ENCODE measurements at places on chromosomes 11 and 22. TPM values are rescaled to one million over a fixed set of nuclear protein-coding genes. Genes with fewer than 3 reads are reported as not detected.

The OR52N4 gene
- total RNA-seq, result not detected

The OR51E2 gene
- not detected for total RNA-seq

The PKP3 gene
- 154 TPM for total RNA-seq

The IL18 gene
- 121 TPM for total RNA-seq

The OR10D3 gene
- total RNA-seq, result not detected

The ROBO4 gene
- not detected for total RNA-seq

The SLC25A18 gene
- 0.28 TPM for total RNA-seq

The EFCAB6 gene
- 2.2 TPM for total RNA-seq

The MRPL23 gene
- 109 TPM for total RNA-seq

- DNase-seq, result no peak
Observed at GRCh38 chr11:18697576-18697975, 1.0 kb upstream of the TMEM86A start.

GRCh38 chr22:42462016-42462415 is 29.8 kb upstream of the NFAM1 start:
- DNase-seq, result no peak

DNA sequence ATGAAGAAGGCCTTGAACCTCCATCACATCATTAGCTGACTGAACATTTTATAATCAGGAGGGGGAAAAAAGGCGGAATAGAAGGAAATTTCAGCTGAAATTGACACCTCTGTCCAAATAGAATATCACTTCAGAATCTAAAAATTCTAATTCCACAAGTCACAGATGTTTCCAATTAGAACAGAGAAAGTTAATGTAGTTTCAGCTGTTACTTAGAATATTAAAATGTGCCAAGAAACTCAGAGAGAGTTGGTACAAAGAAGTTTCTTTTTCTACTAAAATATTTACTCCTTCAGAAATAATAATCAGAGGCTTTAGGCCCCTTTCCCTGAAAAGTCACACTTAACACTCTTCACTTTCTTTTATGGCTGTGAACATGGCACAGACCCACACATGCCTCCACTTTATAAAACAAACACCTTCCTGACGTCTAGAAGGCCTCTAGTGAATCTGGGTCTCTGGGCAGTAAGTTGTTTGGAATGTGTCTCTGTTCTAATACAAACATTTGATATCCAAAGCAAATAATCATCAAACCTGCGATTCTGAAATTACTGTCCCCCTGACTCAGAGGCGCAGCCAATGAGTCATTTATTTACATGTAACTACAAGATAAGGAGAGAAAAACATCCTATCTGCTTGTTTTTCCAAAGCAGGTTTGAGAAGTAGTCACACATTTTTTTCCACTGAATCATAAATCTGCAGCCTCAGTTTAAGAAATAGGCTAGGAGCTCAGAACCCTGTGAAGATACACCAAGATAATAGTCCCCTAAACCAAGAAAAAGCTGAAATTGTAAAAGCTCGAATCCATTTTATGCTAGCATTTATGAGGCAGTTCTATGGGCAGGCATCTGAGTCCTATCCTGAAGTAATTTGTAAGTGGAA is 148.4 kb downstream of the ME3 start:
- DNase-seq, result peak; percentile 29

DNA sequence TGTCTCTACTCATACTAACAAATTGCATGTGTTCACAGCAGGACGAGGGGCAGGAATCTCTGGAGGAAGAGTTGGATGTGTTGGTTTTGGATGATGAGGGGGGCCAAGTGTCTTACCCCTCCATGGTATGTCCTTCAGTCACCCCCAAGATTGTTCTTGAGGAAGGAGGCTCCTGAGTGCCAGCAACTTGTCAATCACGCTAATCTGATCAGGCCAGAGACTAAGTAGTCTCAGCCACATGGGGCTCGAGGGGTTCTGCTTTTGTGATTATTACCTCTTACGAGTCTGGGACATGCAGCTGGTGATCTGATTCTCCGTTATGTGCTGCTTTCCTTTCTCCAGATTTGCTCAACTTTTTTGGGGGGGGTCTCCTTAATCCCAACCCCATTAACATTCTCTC is 54.3 kb downstream of the CTNND1 start:
- DNase-seq, result no peak

DNA sequence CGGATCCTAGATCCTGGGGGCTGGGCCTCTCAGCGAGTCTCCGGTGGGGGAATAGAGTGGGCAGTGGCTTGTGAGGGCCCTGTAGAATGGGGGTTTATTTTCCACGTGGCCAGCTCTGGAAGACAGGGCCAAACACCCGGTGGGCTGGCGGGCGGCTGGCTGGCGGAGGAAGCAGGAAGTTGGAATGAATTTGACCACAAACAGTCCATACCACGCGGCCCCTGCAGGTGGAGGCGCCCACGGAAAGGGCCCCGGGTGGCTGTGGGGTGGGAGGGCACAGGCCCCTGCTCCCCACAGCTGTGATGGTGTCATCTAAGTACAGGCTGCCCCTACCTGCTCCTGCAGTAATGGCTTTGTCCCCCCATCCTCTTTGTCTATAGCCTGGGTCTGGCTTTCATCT is 15.1 kb downstream of the MCAT start:
- peak; percentile 44 for DNase-seq

GRCh38 chr22:37235897-37236607 is 8.0 kb downstream of the RAC2 start:
- DNase-seq, result no peak

DNA sequence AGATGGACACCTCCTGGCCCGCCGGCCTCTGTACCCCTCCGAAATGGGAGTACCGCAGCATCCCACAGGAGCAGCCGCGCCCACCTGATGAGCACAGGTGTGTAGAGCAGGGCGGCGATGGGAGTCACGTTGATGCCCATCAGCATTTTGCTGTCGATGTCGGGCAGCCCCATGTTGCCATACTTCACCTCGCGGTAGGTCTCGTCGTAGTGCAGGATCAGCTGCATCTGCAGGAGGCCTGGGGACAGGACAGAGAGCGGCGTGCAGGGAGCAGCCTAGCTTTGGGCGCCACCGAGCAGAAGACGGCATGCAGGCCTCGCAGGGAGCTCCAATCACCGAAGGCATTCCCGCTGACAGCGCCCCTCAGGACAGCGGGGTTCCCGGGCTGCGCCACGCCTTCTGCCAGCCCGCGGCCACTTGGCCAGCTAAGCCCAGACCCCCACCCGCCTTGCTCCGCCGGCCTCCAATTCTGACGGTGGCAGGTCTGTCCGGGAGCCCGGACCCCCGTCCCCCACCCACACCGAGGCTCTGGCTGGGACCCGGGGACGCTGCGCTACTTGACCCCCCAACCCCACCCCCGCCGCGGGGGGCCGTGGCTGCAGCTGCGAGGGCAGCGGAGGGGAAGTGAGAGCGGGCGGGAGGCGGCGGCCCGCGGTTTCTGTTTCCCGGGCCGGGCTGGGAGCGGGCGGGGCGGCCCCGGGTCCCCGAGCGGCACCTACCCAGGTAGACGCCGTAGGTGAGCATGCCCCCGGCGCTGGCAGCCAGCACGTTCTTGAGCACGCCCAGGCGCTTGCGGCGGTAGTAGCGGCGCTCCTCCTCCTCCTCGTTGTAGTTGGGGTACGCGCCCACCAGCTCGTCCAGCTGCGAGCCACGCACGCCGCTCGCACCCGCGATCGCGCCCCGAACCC is 705 bp downstream of the UNC93B1 start:
- DNase-seq, result peak; percentile 60

DNA sequence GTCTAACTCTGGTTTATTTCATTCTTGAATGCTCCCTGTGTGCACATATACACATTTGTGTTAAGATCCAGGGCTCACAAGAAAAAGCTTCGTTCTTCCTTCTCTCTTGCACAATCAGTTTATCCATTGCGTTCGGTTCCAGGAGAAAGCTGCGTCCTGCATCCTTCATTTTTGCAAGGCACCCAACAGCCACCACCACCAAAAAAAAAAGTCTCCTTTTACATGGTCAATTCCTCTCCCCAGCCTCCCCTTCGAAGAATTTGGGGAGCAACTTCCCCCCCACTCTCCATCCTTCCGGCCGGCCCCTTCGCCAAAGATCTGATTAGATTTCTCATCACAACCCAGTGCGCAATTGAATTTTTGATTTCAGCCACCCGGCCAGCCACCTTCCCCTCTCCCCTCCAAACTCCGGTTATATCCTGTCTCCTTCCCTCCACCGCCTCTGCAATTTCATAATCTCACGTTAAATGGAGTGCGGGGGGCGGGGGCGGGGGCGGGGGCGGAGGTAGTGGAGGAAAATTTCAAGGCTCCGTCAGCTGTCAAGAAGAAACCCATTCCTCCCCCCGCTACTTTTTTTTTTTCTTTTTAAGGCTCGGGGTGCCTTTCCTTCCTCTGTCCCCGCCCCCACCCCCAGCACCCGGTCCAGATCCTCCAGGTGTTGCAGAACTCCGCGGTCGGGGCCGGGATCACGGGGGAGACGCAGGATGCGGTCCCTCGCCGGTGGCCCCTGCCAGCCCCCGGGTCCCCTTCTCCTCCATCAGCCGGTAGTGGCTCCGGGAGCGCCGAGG is 1166.5 kb downstream of the LRRC4C start:
- DNase-seq, result no peak

DNA sequence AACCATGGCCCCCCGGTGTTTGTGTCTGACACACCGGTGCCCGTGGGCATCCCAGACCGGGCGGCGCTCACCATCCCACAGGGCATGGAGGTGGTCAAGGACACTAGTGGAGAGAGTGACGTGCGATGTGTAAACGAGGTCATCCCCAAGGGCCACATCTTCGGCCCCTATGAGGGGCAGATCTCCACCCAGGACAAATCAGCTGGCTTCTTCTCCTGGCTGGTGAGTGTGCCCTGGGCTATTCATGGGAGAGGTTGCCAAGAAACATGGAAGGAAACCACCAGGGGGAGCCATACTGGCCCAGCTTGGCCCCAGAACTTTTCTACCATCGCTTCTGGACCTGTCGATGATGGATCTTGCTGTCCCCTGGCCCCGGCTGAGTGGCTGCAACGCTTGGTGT is 36.5 kb downstream of the PRDM11 start:
- peak; percentile 45 for DNase-seq

DNA sequence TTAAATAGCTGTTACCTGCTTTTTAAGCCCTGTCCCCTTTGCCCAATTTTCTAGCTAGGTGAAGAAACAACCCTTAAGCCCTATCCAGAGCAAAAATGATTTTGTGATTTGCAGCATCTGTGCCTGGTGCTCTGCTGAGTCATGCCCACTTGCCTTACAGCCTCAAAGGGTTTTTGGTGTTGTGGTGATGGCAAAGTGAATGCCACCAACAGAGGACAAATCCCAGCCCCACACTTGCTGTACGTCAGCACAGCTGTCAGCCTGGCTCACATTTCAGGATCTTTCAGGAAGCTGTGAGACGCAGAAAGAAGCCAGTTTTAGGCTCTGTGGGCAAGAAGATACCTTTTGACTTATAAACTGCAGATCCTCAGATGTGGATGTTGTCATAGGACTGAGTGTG is 401.7 kb downstream of the TENM4 start:
- no peak for DNase-seq

GRCh38 chr11:31818425-31818755 is 7.3 kb upstream of the PAX6 start:
- no peak for DNase-seq

DNA sequence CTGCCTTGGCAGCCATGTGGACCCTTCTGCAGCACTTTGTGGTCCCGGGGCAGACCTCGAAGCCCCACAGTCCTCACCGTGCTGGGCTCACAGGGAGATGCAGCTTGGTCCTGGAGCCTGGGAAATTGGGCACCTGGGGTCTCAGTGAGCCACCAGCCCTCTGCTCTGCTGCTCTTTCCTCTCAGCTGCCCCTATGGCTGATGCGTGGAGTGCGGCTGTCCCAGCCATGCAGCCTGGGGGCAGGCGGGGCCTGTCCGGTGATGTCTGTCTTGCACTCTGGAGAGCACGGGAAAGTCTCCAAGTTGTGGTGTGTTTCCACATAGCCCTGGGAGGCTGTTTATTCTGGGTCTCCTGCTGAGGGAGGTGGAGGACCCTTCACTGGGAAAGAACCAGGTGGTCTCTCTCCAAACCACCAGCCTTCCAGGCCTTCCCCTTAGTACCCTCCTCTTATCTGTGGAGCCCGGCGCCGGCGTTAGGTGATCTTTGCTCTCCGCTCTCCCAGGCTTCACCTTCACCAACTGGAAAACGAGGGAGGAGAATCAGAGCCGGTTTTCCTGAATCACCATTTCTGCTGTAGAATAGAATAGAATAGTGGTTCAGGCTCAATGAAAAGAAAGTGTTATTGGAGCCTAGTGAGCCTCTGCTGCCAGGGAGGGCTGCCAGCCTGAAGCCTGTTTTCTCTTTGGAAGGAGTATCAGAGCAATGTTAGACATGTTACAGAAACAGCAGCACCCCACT is 41.2 kb upstream of the GRAMD4 start:
- no peak for DNase-seq
